NCI-H187 (cell line): ENCODE measurements at places on chromosomes 6 and 20.

DNA sequence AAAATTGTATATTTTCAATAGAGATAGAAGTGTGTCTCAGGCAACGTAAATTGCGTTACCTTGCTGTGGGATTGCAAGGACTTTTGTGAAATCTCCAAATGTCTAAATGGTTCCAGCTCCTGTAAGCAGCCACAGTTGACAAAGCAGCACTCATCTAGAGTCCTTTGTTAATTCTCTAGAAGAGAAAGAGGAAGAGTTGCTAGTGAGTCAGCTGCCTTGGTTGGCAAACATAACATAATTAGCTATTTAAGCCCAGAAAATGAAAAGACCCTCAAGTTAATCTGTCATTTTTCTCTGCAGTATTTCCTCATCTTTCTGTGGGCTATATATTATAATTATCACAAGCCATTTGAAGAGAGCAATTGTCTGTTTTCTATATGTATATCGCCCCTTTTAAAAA is 66.4 kb upstream of the FABP7 start:
- no peak for DNase-seq

- DNase-seq: no peak
Measured at GRCh38 chr20:37651932-37652331, 41.9 kb upstream of the CTNNBL1 start.

DNA sequence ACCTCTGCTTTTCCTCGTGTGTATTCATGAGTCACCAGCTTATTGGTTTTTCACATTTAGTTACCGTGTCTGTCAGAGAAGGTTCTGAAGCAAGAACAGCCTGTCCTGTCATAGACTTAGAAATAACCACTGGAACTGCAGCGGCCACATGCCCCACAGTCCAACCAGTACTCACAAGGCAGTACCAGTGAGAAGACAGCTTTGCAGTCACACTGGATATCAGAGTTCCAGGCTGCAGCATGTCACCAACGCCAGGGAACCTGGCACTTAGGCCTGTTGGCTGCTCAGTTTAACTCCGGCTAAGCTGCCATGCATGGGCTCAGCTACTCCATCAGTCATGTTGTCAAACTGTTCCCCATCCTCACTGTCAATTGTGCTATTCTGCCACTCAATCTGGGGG is 40.1 kb downstream of the ADNP start:
- DNase-seq: no peak

- no peak for DNase-seq
Measured at GRCh38 chr20:33019465-33020277, 11.8 kb upstream of the BPIFB6 start.

- DNase-seq: no peak
Measured at GRCh38 chr6:29887330-29887818, 55.0 kb upstream of the HLA-A start.

GRCh38 chr6:111825439-111826086 is 47.7 kb downstream of the FYN start:
- no peak for DNase-seq

- no peak for DNase-seq
Measured at GRCh38 chr6:161462148-161462547, 188.3 kb upstream of the AGPAT4 start.

GRCh38 chr6:140816681-140817080 is 1316.0 kb upstream of the GJE1 start:
- no peak for DNase-seq

GRCh38 chr20:46093531-46093930 is 3.8 kb upstream of the NCOA5 start:
- no peak for DNase-seq

DNA sequence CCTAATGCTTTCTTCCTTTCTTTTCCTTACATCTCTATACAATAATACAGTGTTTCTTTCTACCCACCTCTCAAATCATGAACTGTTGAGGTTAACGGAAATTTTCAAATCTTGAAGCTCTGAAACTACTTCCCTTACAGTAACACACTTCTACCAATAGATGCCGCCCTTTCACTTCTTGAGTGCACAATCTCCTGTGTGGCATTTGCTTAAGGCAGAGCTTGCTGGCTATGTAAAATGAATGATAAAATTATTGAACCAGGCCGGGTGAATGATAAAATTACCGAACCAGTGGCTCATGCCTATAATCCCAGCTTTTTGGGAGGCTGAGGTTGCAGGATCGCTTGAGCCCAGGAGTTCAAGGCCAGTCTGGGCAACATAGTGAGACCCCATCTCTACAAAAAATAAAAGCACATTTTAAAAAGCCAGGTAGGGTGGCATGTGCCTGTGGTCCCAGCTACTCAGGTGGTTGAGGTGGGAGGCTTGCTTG is 56.8 kb downstream of the KCNS1 start:
- peak; percentile 25 for DNase-seq

DNA sequence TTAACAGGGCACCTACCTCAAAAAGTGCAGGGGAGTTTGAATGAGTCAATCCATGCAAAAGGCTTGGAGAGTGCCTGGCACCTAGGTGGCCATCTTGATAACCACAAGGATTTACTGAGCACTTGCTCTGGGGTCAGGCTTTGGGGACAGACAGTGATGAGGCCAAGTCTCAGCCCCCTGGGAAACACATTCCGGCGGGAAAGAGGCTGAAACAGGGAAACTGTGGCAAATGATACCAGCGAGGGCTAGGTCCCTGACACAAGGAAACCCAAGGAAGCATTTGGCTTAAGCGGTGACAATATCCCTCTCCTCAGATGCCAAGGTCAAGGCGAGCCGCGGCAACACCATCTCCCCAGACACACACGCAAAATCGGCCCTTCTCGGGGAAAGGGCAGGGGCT is 527 bp upstream of the DOK5 start:
- no peak for DNase-seq

DNA sequence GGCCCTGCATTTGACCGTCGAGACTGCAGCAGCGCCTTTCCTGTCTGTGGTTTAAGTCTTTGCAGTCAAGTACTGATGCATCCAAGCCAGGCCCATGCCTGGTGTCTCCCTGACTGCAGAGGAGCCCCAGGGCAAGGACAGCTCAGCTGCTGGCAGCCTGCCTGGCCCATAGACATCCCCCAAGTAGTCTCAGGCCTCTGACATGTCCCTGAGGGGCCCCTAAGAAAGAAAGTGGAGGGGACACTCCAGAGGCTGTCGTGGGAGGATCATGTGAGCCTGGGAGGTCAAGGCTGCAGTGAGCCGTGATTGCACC is 18.0 kb downstream of the HRH3 start:
- no peak for DNase-seq

GRCh38 chr20:19301142-19301541 is 88.7 kb downstream of the SLC24A3 start:
- DNase-seq: no peak

DNA sequence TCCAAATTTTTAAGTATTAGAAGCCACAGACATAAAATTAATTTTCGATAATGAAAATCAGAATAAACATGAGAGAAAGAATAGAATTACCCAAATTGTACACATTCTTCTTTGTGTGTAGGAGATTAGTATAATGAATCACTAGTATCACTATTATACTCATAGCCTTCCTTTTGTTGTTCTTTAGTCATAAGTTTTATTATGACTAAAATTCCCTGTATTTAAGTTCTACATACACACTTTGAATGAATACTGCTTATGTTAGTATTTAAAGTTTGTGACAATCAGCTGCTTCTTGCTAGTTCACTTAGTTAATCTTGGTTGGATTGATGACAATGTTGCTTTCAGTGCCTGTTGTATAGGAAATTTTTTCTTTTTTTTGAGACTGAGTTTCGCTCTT is 72.7 kb downstream of the CCDC170 start:
- DNase-seq: no peak

GRCh38 chr6:34052918-34053608 is 92.8 kb downstream of the GRM4 start:
- DNase-seq: no peak

GRCh38 chr20:57756921-57757320 is 47.1 kb upstream of the PMEPA1 start:
- no peak for DNase-seq

DNA sequence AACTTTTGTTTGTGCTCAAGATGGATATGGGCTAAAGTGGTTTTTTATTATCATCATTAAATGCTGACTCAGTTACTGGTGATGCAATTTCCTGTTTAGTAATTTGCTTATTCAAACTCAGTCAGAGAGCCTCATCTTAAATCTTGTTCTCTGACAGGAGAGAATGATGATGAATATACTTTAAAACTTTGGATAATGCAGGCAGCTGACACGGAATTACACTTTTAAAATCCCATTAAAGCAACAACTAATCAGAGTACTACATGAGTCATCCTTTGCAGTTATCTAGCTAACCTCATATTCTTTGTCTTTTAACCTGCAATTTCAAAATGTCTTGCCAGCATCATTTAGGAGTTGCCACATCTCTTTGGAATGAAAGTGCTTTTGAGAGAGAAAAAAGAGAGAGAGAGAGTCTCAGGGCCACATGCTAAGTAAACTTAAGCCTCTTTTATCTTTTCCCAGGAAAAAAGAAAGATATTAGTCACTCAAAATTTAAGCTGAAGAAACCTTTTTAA is 9.2 kb upstream of the C6orf141 start:
- no peak for DNase-seq

DNA sequence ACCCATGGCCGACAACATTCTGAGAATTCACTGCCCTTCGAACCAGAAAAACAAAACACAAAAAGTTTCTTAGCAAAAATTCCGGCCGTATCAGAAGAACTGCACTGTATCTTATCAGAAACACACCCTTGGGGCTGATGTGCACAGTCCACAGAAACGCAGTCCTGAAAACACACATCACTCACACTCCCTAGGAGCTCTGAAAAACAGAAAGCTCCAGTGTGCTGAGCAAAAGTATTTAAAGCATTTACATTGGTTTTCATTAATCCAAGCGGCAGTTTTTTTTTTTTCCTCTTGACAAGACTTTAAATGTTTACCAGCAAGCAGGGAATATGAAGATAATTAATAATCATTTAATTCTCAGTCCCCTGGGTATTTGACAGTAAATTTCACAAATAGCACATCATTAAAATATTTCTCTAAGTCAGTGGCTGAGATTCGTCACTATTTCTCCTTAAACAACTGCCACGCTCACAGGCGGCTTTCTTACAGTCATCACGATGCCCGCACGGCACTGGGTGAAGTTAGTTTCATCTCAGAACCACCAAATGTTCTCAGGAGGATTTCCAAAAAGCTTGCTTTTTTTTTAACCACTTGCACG is 13.3 kb downstream of the NFATC2 start:
- DNase-seq: no peak

GRCh38 chr6:43951063-43951755 is 176.0 kb downstream of the MRPL14 start:
- no peak for DNase-seq

- no peak for DNase-seq
Measured at GRCh38 chr20:20012541-20012940, 4.6 kb upstream of the NAA20 start.

DNA sequence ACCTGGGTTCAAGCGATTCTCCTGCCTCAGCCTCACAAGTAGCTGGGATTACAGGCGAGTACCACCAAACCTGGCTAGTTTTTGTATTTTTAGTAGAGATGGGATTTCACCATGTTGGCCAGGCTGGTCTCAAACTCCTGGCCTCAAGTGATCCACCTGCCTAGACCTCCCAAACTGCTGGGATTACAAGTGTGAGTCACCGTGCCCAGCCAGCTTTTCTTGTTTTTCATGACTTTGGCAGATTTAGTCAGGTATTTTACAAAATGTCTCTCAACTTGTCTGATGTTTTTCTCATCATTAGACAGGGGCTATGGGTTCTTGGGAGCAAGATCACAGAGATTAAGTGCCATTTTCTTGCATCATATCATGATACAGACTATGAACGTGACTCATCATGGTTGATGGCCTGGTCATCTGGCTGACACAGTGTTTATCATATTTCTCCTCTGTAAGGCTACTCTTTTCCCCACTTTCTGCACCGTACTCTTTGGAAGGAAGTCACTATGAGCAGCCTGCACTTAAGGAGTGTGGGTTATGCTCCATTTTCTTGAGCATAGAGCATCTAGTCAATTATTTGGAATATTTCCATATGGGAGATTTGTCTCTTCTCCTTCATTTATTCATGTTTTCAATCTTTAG is 67.8 kb downstream of the RNF182 start:
- DNase-seq: no peak

- no peak for DNase-seq
Measured at GRCh38 chr6:125193208-125193607, 39.6 kb downstream of the TPD52L1 start.

DNA sequence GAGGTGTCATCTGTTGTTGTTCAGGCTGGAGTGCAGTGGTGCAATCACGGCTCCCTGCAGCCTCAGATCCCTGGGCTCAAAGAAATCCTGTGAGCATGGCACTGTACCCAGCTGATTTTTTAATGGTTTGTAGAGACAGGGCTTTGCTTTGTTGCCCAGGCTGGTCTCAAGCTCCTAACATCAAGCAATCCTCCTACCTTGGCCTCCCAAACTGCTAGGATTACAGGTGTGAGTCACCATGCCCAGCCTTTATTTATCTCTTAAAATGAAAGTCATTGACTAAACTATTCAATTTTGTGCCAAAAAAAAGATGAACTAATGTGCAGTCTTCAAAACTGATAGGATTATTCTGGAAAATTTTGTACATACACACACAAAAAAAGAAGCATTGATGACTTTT is 38.8 kb upstream of the UNC93A start:
- no peak for DNase-seq

GRCh38 chr6:75503291-75503690 is 9.7 kb upstream of the FILIP1 start:
- DNase-seq: no peak

DNA sequence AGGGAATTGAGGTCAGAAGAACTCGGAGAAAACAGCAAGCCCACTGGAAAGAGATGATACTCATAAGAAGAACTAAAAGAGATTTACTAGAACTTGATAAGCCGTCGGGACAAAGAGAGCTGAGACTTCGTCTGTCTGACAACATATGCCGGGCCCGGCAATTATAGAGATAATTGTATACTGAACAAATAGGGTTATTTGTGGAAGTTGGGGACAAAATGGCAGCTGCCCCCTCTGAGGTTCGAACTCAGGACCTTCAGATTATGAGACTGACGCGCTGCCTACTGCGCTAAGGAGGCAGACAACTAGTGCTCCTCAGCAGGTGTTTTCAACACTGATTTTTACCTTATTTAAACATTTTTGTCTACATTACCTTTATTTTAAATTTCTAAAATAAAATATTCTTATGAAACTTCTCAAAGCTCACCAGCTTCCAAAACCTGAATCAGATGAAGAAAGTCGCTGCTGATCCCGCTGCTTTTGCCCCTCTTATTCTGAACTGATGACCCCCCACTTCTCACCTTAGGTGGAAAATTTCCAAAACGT is 29.3 kb upstream of the TRIM27 start:
- DNase-seq: peak; percentile 23

DNA sequence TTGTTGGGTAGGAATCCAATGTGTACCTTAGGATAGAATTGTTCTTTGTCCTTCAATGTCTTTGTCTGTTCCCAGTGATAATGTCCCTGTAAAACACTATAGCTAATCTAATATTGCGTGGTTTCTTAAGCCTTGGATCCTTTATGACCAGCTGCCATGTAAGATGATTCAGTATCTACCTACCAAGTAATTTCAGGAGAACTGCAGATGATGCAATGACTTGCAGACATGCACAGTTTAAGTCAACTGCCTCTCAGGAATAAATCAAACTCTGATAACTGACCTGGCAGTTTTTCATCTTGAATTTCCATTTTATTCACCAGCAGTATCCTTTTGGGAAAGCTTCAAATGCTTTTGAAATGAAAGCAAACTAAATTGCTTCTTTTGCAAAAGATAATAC is 157.8 kb downstream of the TPBG start:
- DNase-seq: no peak

- DNase-seq: no peak
Measured at GRCh38 chr20:14331646-14332045, 5.8 kb downstream of the FLRT3 start.

GRCh38 chr20:37503256-37503927 is 17.7 kb upstream of the NNAT start:
- DNase-seq: no peak

GRCh38 chr6:24233813-24234442 is 107.9 kb downstream of the NRSN1 start:
- no peak for DNase-seq
